ENCODE measurements at places on chromosomes 1 and 21. TPM values are rescaled to one million over a fixed set of nuclear protein-coding genes. Genes with fewer than 3 reads are reported as not detected.

Gene ZNF593OS
- not detected for total RNA-seq

Gene KRTAP11-1
- total RNA-seq: not detected

Gene HMGCS2
- total RNA-seq: 19.1 TPM

Gene GJA9
- not detected for total RNA-seq

Gene MCOLN3
- 7.2 TPM for total RNA-seq

Gene USH2A
- total RNA-seq: 0.22 TPM

Gene CSF3R
- 10.6 TPM for total RNA-seq

Gene HES2
- 5.9 TPM for total RNA-seq

Gene HSPG2
- total RNA-seq: 124 TPM

DNA sequence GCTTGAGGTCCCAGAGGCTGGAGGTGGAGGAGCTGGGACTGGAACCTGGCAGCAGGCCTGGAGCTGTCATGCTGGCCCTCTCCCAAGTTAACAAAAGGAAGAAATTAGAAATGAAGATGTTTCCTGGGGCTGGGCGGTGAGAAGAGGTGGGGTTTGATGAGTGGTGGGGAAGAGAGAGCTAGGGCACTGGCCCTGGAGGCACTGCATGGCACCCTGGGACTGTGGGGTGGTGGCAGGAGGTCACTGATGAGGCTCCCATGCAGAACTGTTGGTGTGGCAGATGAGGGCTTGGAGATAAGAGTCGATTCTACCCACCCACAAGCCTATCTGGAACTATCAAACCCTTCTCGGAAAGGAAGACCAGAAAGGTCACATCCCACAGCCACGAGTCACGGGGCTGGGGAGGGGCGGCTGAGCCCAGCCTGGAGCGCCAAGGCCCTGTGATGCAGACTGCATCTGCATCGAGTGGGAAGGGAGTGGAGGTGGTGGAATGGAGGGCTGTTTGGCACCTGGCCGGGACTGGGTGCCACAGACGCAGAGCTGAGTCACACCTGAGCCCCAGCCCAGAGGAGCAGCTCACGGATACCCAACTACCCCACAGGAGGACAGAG lies 29.4 kb downstream of the MRPL37 start:
- peaks cover 28% of the 10 kb centered on the region for H3K36me3 ChIP-seq
- H3K27me3 ChIP-seq: no peaks in the 10 kb centered on the region
- peaks cover 12% of the 10 kb centered on the region for H3K4me1 ChIP-seq
- H3K4me3 ChIP-seq: no peak overlapping the region
- H3K27ac ChIP-seq: peak overlapping the region; percentile 75
- no peak for DNase-seq

DNA sequence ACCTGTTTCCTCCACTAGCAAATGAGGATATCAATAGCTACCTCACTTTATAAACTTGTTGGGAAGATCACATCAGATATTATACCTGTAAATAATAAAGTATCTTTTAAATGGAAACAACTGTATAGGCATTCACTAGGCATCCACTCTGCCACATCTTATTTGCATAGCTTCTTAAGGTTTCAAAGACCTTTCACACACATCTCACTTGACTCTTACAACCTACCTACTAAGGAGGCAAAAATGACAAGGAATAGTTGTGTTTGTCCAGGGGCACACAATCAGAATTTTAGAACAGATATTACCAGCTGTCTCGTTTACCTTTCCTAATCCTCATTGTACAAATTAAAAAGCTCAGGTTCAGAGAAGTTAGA lies 51.5 kb downstream of the VANGL2 start:
- H3K27me3 ChIP-seq: no peaks in the 10 kb centered on the region
- H3K4me1 ChIP-seq: no peaks in the 10 kb centered on the region
- no peaks in the 10 kb centered on the region for H3K36me3 ChIP-seq
- no peak for DNase-seq

DNA sequence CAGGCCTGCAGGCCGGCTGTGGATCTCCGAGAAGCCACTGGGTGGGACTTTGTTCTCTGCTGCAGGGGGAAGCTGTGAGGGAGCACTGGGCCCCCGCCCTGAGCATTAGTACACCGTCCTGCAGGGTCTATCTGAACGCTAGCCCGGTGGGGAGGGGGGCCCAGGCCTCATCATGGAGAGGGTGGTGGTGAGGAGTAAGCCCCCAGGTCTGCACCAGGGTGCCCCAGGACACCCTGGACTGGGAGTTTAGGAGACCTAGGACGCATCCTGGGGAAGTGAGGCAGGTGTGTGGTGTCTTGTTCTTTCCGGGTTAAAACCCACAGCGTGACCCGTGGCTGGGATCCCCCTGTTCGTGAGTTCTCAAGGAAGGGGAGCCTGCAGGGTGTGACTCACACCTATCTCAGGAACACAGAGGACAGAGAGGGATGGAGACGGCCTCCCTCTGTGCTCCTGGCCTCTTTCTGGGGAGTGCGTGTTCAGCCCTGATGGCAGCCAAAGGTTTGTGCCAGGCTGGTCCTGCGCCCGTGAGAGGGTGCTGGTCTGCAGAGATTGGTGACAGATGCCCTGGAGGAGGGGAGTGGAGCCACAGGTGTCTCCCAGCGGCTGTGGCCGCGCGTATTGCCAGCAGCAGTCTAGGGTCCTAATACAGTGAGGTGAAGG lies 44.8 kb downstream of the AGPAT3 start:
- no peak for DNase-seq
- peaks cover 40% of the 10 kb centered on the region for H3K4me1 ChIP-seq
- peak overlapping the region; percentile 4 for H3K27ac ChIP-seq

GRCh38 chr1:112803906-112804762 lies 89.0 kb upstream of the PPM1J start:
- peak; percentile 81 for DNase-seq
- peaks cover 21% of the 10 kb centered on the region for H3K4me1 ChIP-seq
- H3K27me3 ChIP-seq: peaks cover 4% of the 10 kb centered on the region
- H3K4me3 ChIP-seq: no peak overlapping the region

DNA sequence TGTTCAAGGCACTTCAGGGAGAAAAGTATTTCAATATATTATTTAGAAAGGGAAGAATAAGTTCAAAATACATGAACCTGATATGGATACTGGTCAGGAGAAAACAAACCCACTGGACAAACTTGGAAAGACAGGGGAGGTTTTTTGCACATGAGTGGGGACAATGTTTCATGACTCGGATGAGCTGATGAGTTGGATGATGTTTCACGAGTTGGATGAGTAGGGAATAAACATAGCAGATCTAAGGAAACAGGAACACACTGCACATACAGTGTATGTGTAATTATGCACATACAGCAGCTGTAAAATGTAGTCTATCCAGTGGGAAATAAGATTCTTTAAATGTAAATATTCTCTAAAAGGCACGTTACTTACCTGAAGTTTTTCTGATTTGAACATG lies 682.9 kb upstream of the ADAMTS5 start:
- H3K36me3 ChIP-seq: no peaks in the 10 kb centered on the region
- no peaks in the 10 kb centered on the region for H3K4me1 ChIP-seq
- no peak for DNase-seq
- no peak overlapping the region for H3K4me3 ChIP-seq
- H3K27ac ChIP-seq: no peak overlapping the region

GRCh38 chr1:156584813-156585212 lies 5.3 kb downstream of the TTC24 start:
- H3K27me3 ChIP-seq: peaks cover 14% of the 10 kb centered on the region
- no peak overlapping the region for H3K4me3 ChIP-seq
- H3K36me3 ChIP-seq: no peaks in the 10 kb centered on the region
- H3K27ac ChIP-seq: no peak overlapping the region
- H3K4me1 ChIP-seq: peaks cover 4% of the 10 kb centered on the region

DNA sequence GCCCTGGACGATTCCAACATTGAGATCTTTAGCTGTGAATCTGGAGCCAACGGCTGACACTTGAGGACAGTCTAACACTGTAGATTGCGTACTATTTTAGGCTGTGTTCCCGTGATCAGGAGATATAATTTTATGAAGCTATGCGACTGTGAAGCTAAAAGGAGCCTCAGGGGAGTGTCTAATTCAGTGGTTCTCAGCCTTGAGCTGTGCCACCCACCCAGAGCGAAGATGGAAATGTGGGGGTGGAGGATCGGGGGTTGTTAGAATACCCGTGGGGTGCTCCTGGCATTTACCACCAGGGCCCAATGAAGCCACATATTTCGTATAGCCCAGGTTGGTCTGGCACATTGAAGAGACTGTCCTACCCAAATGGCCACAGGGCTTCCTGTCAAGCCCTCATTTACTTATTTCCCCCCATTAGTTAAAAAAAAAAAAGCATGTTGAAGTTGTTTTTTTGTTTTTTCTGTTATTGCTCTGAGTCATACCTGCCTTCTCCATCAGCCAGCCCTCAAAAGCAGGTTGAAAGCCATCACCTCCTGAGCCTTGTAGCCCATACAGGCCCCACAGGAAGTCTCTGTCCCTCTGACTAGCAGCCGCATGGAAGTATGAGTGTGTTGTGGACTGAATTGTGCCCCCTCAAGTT lies 141.7 kb downstream of the GALNT2 start:
- H3K27ac ChIP-seq: no peak overlapping the region
- peaks cover 48% of the 10 kb centered on the region for H3K4me1 ChIP-seq
- H3K4me3 ChIP-seq: no peak overlapping the region
- peaks cover 4% of the 10 kb centered on the region for H3K36me3 ChIP-seq

DNA sequence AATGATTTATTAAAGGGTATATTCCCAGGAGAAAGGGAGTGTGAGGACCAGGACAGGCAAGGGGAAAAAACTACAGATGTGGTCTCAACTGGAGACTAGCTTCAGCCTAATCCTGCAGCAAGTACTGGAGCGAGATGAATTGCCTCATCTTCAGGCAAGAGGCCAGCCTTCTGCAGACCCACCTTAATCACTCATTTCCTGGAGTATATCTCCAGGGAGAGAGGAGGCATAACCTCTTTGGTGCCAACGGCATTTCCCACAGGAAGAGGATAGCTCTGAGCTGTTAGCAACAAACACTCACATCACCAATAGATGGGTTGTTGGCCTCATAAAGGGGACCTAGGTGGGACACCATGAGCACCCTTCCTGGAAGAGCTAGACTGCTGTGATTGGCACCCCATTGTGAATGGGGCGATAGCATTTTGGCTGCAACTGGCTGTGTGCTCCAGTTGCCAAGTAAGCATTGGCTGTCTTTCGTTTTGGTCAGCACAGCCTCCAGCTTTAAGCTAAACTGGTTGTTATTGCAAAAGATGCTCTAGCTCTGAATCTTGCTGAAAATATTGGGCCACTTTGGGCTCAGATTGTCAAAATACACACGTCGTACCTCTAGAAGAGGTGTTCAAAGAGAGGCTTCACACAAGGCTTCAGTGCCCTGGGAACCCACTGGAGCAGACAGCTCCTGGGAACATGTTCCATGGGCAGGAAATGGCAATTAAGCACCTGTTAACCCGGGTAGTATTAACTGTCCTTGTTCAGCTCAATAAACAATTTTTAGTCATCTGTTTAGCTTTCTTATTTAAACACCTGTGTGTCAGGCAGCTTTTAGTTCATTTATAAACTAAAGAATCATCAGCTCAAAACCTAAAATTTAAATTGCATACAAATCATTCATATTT lies 314.8 kb upstream of the C1orf87 start:
- H3K4me1 ChIP-seq: no peaks in the 10 kb centered on the region
- no peak overlapping the region for H3K4me3 ChIP-seq
- H3K27me3 ChIP-seq: peaks cover 9% of the 10 kb centered on the region
- DNase-seq: no peak

- no peak overlapping the region for H3K27ac ChIP-seq
- H3K4me3 ChIP-seq: no peak overlapping the region
- H3K36me3 ChIP-seq: no peaks in the 10 kb centered on the region
- DNase-seq: no peak
- peaks cover 26% of the 10 kb centered on the region for H3K4me1 ChIP-seq
These were observed 14.7 kb upstream of the MYSM1 start for GRCh38 chr1:58714544-58714943.

GRCh38 chr21:46210378-46211136 lies 18.0 kb downstream of the LSS start:
- H3K4me1 ChIP-seq: no peaks in the 10 kb centered on the region
- H3K27me3 ChIP-seq: no peaks in the 10 kb centered on the region
- DNase-seq: no peak
- no peaks in the 10 kb centered on the region for H3K36me3 ChIP-seq

- H3K27ac ChIP-seq: peak overlapping the region; percentile 69
- peak overlapping the region; percentile 40 for H3K4me3 ChIP-seq
- peaks cover 49% of the 10 kb centered on the region for H3K4me1 ChIP-seq
- H3K36me3 ChIP-seq: peaks cover 35% of the 10 kb centered on the region
These were observed 78.3 kb downstream of the SLC45A1 start for GRCh38 chr1:8396083-8396785.

DNA sequence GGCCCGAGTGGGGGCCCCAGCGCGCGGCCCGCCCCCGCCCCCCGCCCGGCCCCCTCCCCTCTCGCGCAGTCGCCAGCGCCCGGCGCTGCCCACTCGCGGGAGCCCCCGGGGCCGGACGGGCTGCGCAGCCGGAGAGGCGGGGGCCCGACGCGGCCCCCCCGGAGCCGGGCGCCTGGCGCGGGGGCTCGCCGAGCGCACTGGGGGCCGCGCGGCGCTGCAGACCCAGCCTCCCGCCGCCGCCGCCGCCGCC lies 146 bp upstream of the ZNF362 start:
- H3K4me1 ChIP-seq: peaks cover 34% of the 10 kb centered on the region
- peaks cover 9% of the 10 kb centered on the region for H3K36me3 ChIP-seq
- H3K27ac ChIP-seq: no peak overlapping the region
- DNase-seq: no peak

- no peak for DNase-seq
- H3K27ac ChIP-seq: no peak overlapping the region
- no peak overlapping the region for H3K4me3 ChIP-seq
These were observed 231.0 kb upstream of the B3GALT2 start for GRCh38 chr1:193417403-193417802.

GRCh38 chr1:50369830-50370229 lies 53.4 kb downstream of the DMRTA2 start:
- no peaks in the 10 kb centered on the region for H3K4me1 ChIP-seq
- H3K4me3 ChIP-seq: no peak overlapping the region
- no peak for DNase-seq
- no peaks in the 10 kb centered on the region for H3K36me3 ChIP-seq
- no peak overlapping the region for H3K27ac ChIP-seq
- peaks cover 46% of the 10 kb centered on the region for H3K27me3 ChIP-seq

GRCh38 chr1:156498432-156499193 lies 2.0 kb downstream of the MEF2D start:
- no peaks in the 10 kb centered on the region for H3K27me3 ChIP-seq
- H3K4me3 ChIP-seq: peak overlapping the region; percentile 89
- H3K4me1 ChIP-seq: peaks cover 45% of the 10 kb centered on the region
- H3K36me3 ChIP-seq: no peaks in the 10 kb centered on the region
- no peak for DNase-seq
- peak overlapping the region; percentile 74 for H3K27ac ChIP-seq
